Neural crest cell (in vitro differentiated cells): ENCODE measurements at places on chromosomes 3 and 15.

DNA sequence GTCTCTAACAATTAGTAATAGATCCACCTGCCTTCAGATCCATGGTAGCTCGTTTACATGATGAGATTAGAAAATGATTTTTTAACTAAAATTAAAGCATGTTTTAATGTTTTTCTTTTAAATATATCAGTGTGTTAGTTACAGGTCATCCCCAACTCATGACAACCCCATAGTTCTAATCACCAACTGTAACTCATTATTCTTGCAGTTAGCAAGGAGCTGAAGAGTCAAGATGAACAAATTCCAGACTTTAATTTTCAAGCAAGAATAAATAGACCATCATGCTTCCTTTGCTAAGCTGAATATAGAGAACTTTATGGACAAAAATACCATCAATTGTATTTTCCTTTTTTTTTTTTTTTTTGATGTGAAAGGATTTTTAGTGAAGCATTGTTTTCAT is 101.1 kb downstream of the TOP2B start:
- no peak for DNase-seq

- no peak for DNase-seq
These were observed 2.3 kb downstream of the SHOX2 start for GRCh38 chr3:158103887-158104327.

- no peak for DNase-seq
These were observed 12.6 kb downstream of the ANP32A start for GRCh38 chr15:68808091-68808490.

DNA sequence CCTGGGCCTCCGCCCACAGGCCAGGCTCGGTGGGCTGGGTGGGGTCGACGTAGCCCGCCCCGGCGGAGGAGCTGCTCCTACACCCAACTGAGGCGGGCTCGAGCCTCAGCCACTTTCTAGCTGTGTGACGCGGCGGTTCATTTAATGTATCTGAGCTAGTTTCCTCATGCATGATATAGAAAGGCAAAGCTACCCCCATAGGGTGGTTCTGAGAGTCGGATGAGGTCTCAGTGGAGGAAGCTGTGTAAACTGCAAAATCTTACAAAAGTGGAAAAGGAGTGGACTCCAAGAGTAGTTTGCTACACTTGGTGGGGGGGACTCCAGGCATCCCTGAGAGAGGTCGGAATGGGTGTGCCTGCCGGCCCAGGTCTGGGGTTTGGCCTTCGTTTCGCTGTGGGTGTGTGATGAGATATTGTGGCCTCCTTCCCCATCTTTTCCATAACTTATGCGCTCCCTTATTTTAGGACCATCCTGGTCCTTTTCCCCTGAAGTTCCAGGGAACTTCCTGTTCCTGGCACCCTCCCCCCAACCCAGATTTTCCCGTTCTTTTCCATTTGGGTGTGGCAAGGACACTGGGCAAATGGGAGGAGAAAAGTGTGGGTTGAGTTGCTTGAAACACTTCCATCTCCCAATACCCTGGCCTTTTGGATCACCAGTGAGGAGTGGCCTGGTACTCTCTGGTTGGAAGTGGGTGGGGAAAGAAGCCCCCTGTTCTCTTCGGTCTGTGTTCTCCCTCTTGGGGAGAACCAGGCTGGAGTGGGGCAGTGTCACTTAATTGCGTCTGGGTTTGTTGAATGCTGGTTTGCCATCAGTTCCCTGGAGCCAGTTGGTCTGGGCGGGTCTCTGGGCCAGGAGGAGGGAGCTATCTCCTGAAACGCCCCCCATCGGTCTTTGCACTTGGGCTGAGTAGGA is 1.1 kb downstream of the PDIA5 start:
- no peak for DNase-seq

DNA sequence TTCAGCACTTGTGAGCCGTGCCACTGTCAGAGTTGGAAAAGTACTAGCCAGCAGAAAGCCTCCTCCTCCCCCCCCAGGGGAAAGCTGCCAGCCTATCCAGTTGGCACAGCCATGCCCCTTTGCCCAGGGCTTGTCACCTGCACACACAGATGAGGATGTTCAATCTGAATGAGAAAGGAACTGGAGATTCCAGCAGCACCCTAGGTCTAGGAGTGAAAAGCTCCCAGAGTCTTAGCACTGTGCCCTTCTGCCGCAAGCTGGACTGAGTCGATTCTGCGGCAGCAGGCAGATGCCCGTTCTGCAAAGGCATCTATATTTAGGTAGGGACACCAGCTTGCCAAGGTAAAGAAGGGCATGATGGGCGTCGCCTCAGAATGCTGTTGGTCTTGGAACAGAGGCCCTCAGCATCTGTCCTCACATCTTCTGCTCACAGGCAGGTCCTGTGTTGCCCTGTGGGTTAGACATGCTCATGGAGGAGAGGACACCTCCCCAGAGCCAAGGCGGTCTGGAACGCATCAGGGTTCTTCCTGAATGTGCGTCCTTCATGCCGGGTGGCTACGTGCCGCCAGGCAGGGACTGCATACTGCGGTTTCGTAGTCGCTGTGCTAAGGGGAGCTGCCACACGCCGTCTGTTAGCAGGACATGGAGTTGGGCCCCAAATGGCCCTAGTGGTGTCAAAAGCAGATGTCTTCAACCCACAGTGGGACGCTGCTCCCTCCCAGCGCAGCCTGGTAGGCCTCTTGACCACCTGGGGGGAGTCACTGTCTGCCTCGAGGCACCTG is 109.5 kb downstream of the VGLL4 start:
- DNase-seq: no peak

DNA sequence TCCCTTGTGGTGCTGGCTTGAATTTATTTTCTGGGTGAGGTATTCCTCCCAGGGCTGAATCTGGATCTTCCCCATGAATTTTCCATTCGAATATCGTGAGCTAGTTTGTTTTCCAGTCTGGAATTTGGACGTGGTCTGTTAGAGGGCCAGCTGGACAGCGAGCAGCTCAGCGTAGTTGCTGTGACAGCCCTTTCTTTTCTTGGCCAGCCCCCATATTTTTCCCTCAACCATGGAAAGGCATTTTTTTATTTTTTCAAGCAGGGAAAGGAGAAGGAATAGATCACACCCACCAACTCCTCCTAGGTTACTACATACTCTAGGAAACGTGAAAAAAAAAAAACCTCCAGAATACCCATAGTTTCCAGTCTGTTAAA is 152.0 kb downstream of the KLHL25 start:
- DNase-seq: no peak

DNA sequence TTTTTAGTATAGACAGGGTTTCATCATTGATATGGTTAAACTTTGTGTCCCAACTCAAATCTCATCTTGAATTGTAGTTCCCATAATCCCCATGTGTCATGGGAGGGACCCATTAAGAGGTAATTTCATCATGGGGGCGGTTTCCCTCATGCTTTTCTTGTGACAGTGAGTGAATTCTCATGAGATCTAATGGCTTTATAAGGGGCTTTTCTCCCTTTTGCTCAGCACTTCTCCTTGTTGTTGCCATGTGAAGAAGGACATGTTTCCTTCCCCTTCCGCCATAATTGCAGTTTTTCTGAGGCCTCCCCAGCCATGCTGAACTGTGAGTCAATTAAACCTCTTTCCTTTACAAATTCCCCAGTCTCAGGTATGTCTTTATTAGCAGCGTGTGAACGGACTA is 20.2 kb upstream of the ZNF710 start:
- DNase-seq: no peak

DNA sequence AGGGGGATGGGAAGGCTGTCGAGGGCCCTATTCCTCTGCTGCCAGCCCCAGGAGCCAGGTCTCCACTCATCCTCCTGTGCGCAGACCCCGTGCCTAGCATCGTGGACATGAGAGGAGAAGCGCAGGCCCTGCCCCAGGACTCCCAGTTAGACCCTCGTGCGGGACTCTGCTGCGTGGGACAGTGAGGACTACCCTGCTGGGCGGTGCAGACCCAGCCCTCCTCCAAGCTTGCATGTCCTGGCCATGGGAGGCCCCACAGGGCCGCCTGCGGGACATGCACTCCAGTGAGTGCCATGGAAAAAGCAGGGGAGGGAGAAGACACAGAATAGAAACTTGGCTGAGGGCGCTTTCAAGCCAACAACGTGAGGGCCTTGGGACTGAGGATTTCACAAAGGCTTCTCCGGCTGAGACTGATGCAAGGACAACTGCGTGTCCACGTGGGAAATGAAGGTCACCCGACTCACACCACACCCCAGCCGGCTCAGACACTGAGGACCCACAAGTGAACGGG is 62.6 kb upstream of the IQSEC1 start:
- no peak for DNase-seq

- no peak for DNase-seq
These were observed 406.9 kb upstream of the ADAMTS9 start for GRCh38 chr3:65094723-65095122.

- DNase-seq: no peak
These were observed 51.2 kb upstream of the SAMMSON start for GRCh38 chr3:69948246-69948862.

DNA sequence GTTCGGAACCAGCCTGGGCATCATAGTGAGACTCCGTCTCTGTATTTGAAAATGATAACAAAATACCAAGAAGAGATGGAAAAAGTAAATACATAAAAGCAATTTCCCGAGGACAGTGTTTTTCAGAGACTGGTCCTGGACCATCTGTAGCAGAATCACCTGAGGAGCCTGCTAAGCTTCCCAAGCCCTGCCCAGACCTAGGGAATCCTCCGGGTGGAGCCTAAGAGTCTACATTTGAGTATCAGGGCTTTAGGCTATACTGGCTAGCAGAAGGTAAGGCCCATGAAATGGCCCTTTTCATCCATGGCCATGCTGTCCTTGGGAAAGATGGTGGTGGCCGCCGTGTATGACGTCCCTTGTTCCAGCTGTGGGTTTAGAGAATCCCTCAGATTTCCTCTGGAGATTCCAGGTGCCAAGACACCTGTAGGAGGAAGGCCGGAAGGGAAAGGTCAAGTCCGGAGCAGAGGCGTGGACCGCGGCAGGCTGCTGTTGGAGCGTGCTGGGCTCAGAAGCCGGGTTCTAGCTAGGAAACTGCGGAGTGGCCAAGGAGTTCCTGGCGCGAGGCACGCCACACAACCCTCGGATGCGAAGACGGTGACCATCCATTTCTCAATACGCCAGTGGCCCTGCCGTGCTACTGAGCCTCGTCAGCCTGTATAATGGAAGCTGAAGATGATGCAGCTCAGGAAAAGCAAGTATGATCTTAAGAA is 50.9 kb downstream of the TMEM44 start:
- no peak for DNase-seq

DNA sequence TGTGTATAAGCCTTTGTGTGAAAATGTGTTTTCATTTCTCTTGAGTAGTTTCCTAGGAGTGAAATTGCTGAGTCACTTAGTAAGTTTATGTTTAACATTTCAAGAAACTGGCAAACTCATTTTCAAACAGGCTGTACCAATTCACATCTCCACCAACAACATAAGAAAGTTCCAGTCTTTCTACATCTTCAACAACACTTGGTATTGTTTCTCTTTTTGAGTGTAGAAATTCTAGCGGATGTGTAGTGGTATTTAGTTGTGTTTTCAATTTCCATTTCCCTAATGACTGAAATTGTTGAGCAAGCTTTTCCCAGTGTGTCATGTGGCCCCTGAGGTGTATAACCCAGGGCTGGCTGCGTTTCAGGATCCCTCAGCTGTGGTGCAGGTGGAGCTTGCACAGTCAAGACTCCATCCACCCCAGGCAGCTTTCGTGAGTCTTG is 258.5 kb downstream of the PDCD6IP start:
- no peak for DNase-seq

- no peak for DNase-seq
These were observed 63.7 kb downstream of the BDH1 start for GRCh38 chr3:197491923-197492664.

- no peak for DNase-seq
These were observed 28.6 kb upstream of the STXBP5L start for GRCh38 chr3:120879411-120879810.

DNA sequence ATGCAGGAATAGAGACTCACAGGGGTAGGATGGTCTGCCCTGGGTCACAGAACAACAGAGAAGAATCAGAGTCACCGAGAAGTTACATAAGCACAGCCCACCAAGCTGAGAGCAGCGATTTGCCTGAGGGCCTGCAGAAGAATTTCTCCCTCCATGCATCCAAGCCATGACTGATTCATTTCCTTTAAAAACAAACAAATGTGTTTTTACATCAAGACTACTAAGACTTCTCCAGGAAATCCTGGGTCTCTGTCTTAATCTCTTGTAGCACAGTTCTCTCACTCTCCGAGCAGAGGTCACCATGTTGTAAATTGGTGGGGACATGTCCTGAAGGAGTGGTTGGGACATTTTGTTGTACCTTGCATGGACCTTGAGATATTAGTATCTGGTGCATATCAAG is 159.8 kb downstream of the THSD4 start:
- DNase-seq: no peak

DNA sequence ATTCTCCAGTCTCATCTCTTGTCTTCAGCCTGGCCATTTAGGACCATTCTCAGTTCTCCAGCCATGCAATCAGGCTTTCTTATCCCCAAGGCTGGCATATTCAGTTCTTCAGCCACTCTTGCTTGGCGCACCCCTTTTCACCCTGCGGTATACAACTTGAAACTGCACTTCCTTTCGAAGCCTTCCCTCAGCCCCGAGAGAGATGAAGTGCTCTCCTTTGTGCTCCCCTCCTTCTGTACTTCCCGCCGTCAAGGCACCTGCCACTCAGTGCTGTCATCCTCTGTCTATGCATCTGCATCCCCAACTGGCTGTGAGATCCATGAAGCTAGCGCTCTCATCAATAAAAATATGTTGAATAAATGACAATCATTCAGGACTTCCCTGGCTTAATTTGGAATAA is 45.7 kb downstream of the MORC1 start:
- DNase-seq: no peak

GRCh38 chr15:91400481-91400880 is 300.4 kb downstream of the SV2B start:
- DNase-seq: no peak

GRCh38 chr3:27960133-27960532 is 238.0 kb upstream of the EOMES start:
- no peak for DNase-seq

- no peak for DNase-seq
These were observed 16.9 kb downstream of the ABHD2 start for GRCh38 chr15:89105147-89105546.

DNA sequence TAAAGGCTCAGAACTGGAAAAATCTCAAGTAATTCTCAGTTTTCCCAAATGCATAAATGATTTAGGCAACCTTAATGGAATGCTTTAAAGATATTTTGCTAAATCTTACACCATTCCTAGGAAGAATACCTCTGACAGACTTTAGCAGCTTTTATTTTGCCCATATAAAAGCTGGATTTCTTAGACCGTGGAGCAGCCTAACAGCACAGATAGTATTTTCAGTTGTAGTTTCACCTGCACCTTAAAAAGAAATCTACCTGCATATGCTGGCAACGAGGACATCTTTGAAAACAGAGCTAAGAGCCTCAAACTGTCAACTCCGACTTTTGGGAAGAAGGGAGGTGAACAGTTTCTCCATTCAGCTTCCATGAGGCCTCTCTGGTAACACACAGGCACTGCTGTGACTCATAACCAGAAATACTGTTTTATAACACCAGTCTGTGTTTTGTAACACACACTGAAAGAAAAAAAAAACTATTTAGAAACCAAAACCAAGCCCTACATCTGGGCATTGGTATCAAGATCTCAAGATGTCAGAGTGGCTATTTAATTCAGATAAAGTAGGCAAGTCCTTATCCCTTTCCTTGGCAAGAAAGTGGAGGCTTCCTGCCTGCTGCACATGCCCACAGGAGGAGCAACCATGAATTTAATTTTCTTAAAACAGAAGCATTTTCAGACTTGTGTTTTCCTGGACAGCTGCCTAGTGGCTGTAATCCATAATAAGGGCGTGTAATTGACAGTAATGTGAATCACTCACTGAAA is 181.5 kb upstream of the ICE2 start:
- DNase-seq: no peak

- DNase-seq: peak; percentile 84
These were observed at the start of gene ZNF106 for GRCh38 chr15:42490671-42491538. TSS of gene ZNF106 (minus strand) at chr15:42491141. CDS start at chr15:42472289, 18,852 bp downstream.
